ENCODE measurements at places on chromosomes 4 and X.

DNA sequence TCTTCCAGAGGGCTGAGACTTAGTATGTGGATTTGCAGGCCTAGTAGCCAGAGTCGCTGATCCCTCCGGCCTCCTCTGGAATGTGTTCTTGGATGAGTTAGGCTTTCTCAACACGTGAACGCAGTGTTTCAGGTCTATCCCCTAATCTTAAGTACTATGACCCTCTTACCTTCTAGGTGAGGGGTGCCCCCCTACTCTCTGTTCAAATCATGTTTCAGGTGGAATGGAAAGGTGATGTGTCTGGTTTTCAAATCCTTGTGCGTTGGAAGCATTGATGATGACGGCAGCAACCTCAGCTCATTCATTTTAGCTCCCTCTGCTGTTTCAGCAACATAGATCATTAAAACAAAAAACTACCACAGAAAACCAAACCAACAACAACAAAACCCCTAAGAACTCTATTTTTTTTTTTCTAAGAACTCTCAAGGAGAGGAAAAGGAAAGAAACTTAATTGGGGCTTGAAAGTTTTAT lies 56.4 kb downstream of the RWDD4 start:
- peaks cover 2% of the 10 kb centered on the region for H3K4me1 ChIP-seq
- no peak for DNase-seq
- peaks cover 3% of the 10 kb centered on the region for H3K27me3 ChIP-seq
- H3K4me3 ChIP-seq: no peak overlapping the region

DNA sequence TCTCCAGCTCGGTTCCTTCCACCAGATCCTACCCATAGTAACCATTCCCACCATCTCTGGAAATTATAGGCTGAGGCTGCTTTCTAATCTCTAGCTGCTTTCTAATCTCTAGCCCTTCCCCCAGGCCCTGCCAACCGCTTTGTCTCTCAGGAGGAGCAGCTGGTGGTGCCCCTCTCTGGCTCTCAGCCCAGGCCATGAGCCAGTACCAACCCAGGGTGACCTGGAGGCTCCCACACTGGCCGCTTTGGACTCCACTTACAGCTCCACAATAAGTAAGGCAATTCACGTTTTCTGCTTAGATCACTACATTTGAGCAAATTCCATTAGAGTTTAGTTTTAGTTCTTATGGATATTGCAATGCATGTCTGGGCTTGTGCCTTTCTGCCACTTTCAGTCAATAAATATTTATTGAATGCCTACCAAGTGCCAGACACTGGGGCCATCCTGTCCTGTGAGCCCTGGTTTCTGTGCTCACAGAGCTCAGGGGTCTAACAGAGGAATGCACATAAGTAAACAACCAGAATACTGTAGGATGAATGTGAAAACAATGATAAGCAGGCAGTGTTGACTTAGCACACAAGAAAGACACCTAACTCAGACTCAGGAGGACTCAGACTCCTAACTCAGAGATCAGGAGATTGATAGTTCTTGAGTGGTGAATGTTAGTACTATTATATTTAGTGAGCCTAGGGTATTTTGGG lies 38.9 kb downstream of the SMC1A start:
- H3K36me3 ChIP-seq: peaks cover 15% of the 10 kb centered on the region
- no peak for DNase-seq
- H3K4me3 ChIP-seq: no peak overlapping the region
- H3K27ac ChIP-seq: peak overlapping the region; percentile 82
- no peaks in the 10 kb centered on the region for H3K27me3 ChIP-seq

- no peak overlapping the region for H3K27ac ChIP-seq
- H3K27me3 ChIP-seq: no peaks in the 10 kb centered on the region
Observed at GRCh38 chr4:150130933-150131332, 52.7 kb downstream of the DCLK2 start.

GRCh38 chr4:105644257-105644656 lies 64.2 kb downstream of the INTS12 start:
- no peak overlapping the region for H3K4me3 ChIP-seq
- peaks cover 2% of the 10 kb centered on the region for H3K36me3 ChIP-seq
- no peaks in the 10 kb centered on the region for H3K27me3 ChIP-seq
- H3K27ac ChIP-seq: peak overlapping the region; percentile 47

DNA sequence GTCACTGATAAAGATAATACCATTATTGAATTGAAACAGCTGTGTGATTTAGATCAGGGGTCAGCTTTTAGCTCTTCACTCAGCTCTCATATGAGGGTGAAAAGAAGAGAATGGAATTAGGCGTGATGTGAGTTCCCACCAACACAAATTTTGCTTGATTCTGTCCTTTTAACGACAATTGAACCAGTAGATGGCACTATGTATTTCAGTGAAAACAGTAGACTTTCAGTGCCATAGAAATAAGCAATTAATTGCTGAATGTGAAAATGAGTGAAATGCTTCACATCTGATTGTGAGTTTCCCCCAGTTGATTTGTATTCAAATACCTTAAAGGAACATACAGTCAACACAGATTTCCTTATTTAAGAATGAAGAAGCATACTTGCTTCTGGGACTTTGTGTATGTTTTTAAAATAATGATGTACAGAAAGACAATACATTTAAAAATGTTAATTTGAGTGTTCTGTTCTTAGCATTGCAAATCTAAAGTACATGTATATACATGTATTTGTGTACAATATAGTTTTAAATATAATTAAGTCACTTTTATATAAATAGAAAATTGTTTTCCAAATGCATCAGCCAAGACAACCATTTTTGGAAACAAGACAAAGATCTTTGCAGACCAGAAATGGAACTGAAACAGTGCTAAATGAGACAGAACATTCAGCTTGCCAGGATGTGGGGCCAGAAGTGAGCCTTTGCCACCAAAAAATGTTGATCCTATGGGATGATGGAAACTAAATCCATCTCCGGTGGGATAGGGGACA lies 178.8 kb downstream of the SNCA start:
- no peak for DNase-seq
- no peak overlapping the region for H3K4me3 ChIP-seq
- H3K36me3 ChIP-seq: no peaks in the 10 kb centered on the region
- peaks cover 15% of the 10 kb centered on the region for H3K4me1 ChIP-seq
- H3K27ac ChIP-seq: no peak overlapping the region

GRCh38 chr4:69044247-69044646 lies 52.0 kb upstream of the UGT2B7 start:
- no peaks in the 10 kb centered on the region for H3K36me3 ChIP-seq
- H3K27ac ChIP-seq: no peak overlapping the region
- no peaks in the 10 kb centered on the region for H3K4me1 ChIP-seq
- DNase-seq: no peak

Data from mesothelial cell of epicardium (in vitro differentiated cells).